ENCODE measurements at places on chromosomes 7 and 10. TPM values are rescaled to one million over a fixed set of nuclear protein-coding genes. Genes with fewer than 3 reads are reported as not detected.

Gene RBP3
- total RNA-seq, result not detected

Gene CHST15
- 14.2 TPM for total RNA-seq

Gene TDRD1
- total RNA-seq, result 1.1 TPM

Gene USP54
- 22.3 TPM for total RNA-seq

GRCh38 chr7:10889266-10889898 lies 84.3 kb upstream of the PHF14 start:
- DNase-seq, result no peak

- DNase-seq, result peak; percentile 84
Observed at GRCh38 chr10:43304687-43305333, 37.9 kb upstream of the RASGEF1A start.

DNA sequence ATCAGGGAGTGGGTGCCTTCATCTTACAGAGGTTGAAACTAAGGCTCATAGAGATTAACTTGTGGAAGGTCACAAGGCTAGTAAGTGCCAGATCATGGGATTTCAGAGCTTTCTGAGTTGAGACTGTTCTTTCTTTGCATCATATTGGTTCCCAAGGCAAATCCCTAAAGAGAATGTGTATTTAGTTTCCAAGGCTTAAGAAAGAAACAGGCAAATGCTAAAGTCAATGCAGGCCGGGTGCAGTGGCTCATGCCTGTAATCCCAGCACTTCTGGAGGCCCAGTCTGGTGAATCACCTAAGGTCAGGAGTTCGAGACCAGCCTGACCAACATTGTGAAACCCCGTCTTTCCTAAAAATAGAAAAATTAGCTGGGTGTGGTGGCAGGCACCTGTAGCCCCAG lies 19.8 kb downstream of the CDK1 start:
- no peak for DNase-seq

GRCh38 chr10:93451244-93451947 lies 30.7 kb downstream of the MYOF start:
- DNase-seq, result no peak

DNA sequence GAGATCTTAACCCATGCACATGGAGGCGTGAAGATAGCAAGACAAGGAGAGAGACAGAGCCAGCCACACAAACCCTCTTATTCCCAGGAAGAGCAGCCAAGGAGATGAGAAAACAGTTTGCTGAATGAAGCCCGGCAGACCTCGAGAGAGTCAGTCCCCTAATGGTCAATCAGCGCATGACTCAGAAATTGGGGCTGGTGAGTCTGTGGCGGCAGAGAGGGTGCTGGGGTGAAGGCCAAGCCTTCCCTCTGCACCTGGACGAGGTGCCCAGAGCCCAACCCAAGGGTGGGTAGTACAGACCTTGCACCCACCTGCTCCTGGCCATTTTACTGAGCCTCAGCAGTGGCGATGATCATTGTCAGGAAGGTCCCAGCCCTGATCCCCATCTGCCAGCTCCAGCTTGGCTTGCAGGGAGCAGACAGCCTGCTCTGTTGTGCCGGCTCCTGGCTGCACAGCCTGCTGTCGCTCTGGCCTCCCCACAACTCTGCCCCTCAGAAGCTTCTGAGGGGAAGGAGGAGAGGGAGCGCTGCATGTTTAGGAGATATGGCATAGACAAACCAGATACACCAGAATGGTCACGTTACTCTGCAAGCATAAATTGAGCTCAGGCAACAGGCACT lies 256.6 kb downstream of the RPS24 start:
- DNase-seq, result no peak

DNA sequence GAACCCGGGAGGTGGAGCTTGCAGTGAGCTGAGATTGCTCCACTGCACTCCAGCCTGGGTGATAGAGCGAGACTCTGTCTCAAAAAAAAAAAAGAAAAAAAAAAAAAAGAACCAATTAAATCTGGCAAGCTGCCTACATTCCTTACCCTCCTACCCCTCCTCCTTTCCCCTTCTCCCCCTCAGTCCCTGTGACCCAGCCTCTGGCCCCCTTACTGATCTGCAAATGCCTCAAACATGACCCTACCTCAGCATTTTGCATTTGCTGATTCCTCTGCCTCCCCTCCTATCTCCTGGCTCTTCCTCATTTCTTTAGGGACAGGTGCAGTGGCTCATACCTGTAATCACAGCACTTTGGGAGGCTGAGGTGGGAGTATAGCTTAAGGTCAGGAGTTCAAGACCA lies 19.3 kb downstream of the CDHR3 start:
- DNase-seq, result no peak

GRCh38 chr7:65938336-65938895 lies 43.6 kb downstream of the GUSB start:
- DNase-seq, result no peak

- DNase-seq, result no peak
Observed at GRCh38 chr7:147869456-147869855, 721.1 kb upstream of the C7orf33 start.

- DNase-seq, result no peak
Observed at GRCh38 chr10:89241486-89242344, 9.9 kb downstream of the LIPA start.

DNA sequence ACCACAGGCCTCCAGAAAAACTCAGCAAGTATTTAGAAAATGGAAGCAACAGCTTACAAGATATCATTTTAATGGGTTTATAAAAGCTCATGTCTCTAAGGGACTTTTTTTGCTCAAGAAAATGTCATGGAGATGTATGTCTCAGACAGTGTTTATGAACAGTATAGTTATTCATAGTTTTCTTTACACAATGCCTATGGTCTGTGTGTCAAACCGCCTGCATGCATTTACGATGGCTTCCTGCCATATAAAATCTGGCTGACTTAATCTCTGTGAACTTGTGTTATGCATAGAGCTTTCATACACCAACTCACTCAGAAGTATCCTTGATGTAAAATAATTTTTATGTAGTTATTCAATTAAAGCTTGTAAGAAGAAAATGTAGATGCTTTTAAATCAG lies 1314.2 kb upstream of the LRRTM3 start:
- DNase-seq, result no peak

- peak; percentile 79 for DNase-seq
Observed at GRCh38 chr7:142248-142941, 50.0 kb upstream of the FAM20C start.

DNA sequence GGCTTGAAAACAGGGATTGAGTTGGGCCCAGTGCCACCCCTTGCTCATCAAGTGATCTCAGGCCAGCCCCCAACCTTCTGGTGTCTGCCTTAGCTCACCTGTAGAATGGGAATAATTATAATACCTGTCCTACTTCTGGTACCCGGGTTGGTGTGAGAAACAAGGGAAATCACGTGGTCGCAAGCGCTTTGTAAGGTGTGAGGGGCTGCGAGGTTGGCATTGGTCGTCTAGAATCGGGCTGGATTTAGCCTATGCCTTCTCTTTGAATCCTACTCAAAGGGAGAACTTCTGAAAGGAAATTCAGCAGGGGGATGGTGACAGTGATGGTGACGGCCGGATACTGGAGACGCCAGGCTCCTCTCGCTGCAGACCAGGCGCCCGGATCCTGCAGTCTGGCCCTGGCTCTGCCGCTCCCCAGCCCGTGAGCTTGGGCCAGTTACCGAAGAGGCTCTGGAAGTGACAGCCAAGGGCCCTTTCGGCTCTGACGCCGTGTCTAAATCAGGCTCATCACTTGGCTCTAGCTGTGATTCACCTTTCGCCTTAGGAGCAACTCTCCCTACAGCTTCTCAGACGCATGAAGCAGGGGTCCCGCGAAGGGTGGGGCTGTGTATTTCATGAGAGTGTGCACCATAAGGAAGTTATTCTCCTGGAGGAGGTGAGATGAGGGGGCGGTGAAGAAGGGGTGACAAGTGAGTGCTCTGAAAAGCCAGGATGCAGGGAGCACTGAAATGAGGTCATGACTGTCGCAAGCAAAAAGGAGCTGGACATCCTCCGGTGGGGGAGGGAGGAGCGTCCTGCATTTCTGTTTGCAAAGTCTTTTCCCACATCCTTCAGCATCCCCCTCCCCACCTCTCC lies 4.0 kb upstream of the CREB5 start:
- peak; percentile 85 for DNase-seq

- DNase-seq, result no peak
Observed at GRCh38 chr10:55310143-55310542, 509.1 kb upstream of the PCDH15 start.
